ENCODE measurements at places on chromosomes 3 and 15. TPM values are rescaled to one million over a fixed set of nuclear protein-coding genes. Genes with fewer than 3 reads are reported as not detected.

GRCh38 chr15:47727137-47727536 is 9.8 kb downstream of the SEMA6D start:
- no peak overlapping the region for H3K4me3 ChIP-seq
- DNase-seq: no peak
- H3K27ac ChIP-seq: no peak overlapping the region
- peaks cover 12% of the 10 kb centered on the region for H3K4me1 ChIP-seq
- H3K36me3 ChIP-seq: no peaks in the 10 kb centered on the region
- no peaks in the 10 kb centered on the region for H3K27me3 ChIP-seq

DNA sequence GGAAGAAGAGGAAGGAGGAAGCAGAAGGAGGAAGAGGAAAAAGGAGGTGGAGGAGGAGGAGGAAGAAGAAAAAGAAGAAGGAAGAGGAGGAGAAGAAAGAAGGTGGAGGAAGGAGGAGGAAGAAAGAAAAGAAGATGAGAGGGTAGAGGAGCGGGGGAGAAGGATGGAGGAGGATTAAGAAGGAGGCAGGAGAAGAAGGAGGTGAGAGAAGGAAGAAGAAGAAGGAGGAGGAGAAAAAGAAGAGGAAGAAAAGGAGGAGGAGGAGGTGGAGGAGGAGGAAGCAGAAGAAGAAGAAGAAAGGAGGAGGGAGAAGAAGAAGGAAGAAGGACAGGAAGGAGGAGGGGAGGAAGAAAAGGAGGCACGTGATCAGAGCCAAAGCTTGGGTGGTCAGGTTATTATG is 37.3 kb upstream of the PRTG start:
- H3K27me3 ChIP-seq: peaks cover 2% of the 10 kb centered on the region
- no peaks in the 10 kb centered on the region for H3K4me1 ChIP-seq
- no peak overlapping the region for H3K27ac ChIP-seq
- no peak overlapping the region for H3K4me3 ChIP-seq
- no peak for DNase-seq

DNA sequence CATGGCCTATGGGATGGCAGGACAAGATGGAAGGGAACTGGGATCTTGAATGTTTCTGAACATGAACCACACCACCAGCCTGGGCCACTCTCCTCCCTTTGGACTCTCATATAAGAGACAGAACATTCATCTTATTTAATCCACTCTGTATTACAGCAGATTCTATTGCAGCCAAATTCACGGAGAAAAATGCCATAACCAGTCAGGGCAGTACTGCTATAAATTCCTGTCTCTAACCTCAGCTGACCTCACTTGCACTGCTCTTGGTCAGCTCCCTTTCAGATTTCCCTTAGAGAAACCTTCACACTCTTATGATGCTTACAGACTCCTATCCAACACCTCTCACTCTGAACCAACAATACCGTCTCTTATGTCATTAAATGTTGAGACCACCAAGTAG is 101.4 kb downstream of the RYK start:
- H3K4me1 ChIP-seq: peaks cover 6% of the 10 kb centered on the region
- no peaks in the 10 kb centered on the region for H3K36me3 ChIP-seq
- no peak overlapping the region for H3K27ac ChIP-seq
- H3K27me3 ChIP-seq: no peaks in the 10 kb centered on the region

FGF7 gene
- not detected for total RNA-seq

GRCh38 chr3:184765730-184766074 is 46.3 kb upstream of the VPS8 start:
- DNase-seq: no peak
- H3K27me3 ChIP-seq: no peaks in the 10 kb centered on the region
- H3K4me1 ChIP-seq: no peaks in the 10 kb centered on the region
- H3K4me3 ChIP-seq: no peak overlapping the region
- no peak overlapping the region for H3K27ac ChIP-seq

GRAMD2A gene
- total RNA-seq: 0.29 TPM

DNA sequence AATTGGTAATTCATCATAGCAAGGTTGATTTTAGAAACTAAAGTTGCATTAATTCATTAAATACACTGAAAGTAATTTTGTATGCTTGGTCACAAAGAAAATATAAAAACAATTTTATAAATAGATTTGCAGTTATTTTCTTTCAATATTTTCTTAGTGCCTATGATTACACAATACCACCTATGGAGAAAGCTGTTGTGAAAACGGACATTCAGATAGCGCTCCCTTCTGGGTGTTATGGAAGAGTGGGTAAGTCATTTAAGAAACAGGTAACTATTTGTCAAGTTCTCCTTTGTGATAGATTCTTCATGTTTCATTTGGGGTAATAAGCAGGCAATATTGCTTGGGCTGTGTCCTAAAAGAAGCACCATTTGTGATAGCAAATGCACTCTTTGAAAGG is 3.0 kb downstream of the DUT start:
- peaks cover 21% of the 10 kb centered on the region for H3K4me1 ChIP-seq
- H3K27ac ChIP-seq: no peak overlapping the region
- H3K4me3 ChIP-seq: no peak overlapping the region

- no peak overlapping the region for H3K4me3 ChIP-seq
- H3K36me3 ChIP-seq: no peaks in the 10 kb centered on the region
- no peak overlapping the region for H3K27ac ChIP-seq
Measured at GRCh38 chr3:152183473-152183872, 85.3 kb upstream of the MBNL1 start.

DLL4 gene
- 75.8 TPM for total RNA-seq

- H3K27ac ChIP-seq: no peak overlapping the region
- H3K36me3 ChIP-seq: no peaks in the 10 kb centered on the region
- no peak overlapping the region for H3K4me3 ChIP-seq
- no peak for DNase-seq
Measured at GRCh38 chr3:178669758-178670157, 133.5 kb downstream of the KCNMB2 start.

- no peaks in the 10 kb centered on the region for H3K27me3 ChIP-seq
- peak; percentile 86 for DNase-seq
- peaks cover 25% of the 10 kb centered on the region for H3K4me1 ChIP-seq
- no peaks in the 10 kb centered on the region for H3K36me3 ChIP-seq
- H3K4me3 ChIP-seq: no peak overlapping the region
- peak overlapping the region; percentile 59 for H3K27ac ChIP-seq
Measured at GRCh38 chr15:63013052-63013808, 29.3 kb upstream of the TPM1 start.

SLC22A14 gene
- total RNA-seq: not detected

ITIH1 gene
- total RNA-seq: not detected

LIPC gene
- total RNA-seq: not detected

FOXB1 gene
- not detected for total RNA-seq

- peaks cover 22% of the 10 kb centered on the region for H3K4me1 ChIP-seq
- H3K4me3 ChIP-seq: no peak overlapping the region
- H3K36me3 ChIP-seq: no peaks in the 10 kb centered on the region
- no peak for DNase-seq
- H3K27ac ChIP-seq: no peak overlapping the region
Measured at GRCh38 chr15:94682171-94682570, 450.8 kb downstream of the MCTP2 start.

DNA sequence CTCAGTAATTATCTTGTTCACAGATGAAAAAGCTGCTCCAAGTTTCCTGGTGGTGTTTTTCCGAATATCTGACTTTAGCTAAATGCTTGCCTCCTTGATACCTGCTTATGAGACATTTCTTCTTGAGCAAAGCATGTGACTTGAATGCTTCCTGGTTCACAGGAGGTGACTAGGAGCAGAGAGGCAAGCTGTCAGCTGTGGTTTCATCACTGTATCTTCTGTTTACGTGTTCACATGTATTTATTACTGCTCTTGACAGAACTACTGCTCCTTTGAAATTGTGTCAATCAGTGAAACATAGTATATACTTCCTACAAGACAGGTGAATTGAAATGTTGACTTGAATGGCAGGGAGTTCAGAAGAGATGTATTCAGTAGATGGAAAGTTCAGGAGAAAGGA is 8.9 kb upstream of the SPPL2A start:
- no peaks in the 10 kb centered on the region for H3K36me3 ChIP-seq
- no peak for DNase-seq
- H3K4me1 ChIP-seq: no peaks in the 10 kb centered on the region
- H3K27ac ChIP-seq: no peak overlapping the region
- no peak overlapping the region for H3K4me3 ChIP-seq

- H3K27ac ChIP-seq: no peak overlapping the region
- DNase-seq: no peak
- no peaks in the 10 kb centered on the region for H3K4me1 ChIP-seq
- no peaks in the 10 kb centered on the region for H3K27me3 ChIP-seq
- no peak overlapping the region for H3K4me3 ChIP-seq
Measured at GRCh38 chr3:140423146-140423545, 254.7 kb upstream of the TRIM42 start.

DNA sequence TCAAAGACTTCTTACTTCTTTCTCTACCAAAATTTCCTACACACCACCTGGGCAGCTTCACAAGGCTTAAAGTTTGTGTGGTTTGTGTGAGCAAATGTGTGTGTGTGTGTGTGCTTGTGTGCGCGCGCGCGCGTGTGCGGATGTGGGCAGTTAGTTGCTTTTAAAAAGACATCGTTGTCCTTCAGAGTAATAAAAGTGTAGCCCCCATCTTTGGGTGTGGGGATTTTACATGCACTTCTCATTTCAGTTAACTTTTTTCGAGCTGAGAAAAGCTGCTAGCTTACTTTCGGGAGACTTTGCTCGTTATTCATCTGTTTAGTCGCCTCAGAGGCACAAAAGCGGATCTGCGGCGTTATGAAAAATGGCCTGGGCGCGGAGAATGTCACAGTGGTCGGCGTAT is 36.0 kb downstream of the ZIC4 start:
- H3K4me1 ChIP-seq: no peaks in the 10 kb centered on the region
- no peak for DNase-seq
- no peak overlapping the region for H3K4me3 ChIP-seq
- H3K27me3 ChIP-seq: peaks cover 89% of the 10 kb centered on the region
- H3K36me3 ChIP-seq: no peaks in the 10 kb centered on the region
- no peak overlapping the region for H3K27ac ChIP-seq

TP63 gene
- not detected for total RNA-seq

DNA sequence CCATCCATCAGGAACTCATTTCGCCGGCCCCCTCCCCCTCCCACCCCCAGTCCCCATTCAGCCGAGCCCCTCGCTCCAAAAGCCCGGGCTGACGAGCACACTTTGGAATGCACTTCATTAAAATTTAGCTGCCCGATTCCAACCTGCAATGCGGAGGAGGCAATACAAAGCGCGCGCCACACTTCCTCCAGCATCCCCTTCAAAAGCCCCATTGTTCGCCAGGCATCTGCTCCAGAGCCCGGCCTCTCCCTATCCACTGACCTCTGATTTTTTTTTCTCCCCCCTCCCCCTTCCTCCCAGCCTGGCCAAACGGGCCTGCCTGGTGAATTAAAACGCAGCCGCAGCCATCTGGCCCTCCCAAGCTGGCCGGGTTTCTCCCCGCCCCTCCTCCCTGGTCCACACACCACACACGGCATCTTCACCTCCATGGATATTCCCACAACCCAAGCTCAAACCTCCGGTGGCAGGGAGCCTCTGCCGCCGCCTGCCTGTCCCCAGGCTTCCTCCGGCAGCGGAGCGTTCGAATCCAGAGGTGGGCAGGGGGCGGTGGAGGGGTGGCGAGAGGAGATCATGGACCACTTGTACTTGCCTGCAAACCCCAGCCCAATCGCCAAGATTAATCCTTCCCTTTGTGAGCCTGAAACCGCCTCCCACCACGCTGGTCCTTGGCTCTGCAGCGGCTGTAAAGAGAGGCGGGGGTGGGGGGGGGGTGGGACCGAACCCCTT is 441.3 kb downstream of the MAGI1 start:
- peaks cover 18% of the 10 kb centered on the region for H3K27me3 ChIP-seq
- H3K27ac ChIP-seq: no peak overlapping the region
- H3K36me3 ChIP-seq: no peaks in the 10 kb centered on the region
- H3K4me3 ChIP-seq: no peak overlapping the region
- peaks cover 4% of the 10 kb centered on the region for H3K4me1 ChIP-seq

DNA sequence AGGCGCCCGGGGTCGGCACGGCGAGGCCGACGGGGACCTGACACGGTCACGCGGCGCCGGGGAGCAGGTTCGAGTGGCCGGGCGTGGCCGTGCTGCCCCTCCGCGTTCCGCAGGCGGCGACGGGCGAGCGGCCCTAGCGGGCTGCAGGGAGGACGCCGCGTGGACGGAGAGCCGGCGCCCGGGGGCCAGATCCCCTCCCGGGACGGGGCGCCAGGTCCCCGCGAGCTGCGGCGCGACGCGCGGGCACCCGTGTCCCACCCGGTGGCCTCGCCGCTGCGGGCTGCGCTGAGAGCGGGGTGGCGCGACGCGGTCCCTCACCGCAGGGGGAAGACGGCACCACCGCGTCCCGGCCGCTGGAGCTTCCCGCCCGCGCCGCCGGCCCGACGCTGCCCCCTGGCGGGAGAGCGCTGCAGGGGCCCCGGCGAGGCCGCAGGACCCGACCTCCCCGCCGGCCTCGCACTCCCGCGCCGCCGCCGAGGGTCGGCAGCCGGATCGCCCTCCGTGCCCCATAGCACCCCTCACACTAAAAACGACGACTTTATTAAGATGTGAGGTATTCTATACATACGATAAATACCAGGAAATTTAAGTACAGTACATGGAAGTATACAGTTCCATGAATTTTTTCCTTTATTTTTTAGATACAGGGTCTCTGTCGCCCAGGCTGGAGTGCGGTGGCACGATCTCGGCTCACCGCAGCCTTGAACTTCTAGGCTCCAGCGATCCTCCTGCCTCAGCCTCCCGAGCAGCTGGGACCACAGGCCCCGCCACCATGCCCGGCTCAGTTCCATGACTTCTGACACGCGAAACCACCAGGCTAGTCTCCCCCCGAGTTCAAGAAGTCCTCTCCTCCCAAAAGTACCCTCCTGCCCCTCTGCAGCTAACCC is 1.3 kb upstream of the PIGZ start:
- peak overlapping the region; percentile 81 for H3K4me3 ChIP-seq
- H3K27me3 ChIP-seq: peaks cover 2% of the 10 kb centered on the region
- H3K36me3 ChIP-seq: no peaks in the 10 kb centered on the region
- DNase-seq: peak; percentile 57

ATP13A4 gene
- not detected for total RNA-seq

GRCh38 chr3:126112531-126113237 is 28.8 kb upstream of the SLC41A3 start:
- H3K27ac ChIP-seq: no peak overlapping the region
- no peaks in the 10 kb centered on the region for H3K36me3 ChIP-seq
- H3K27me3 ChIP-seq: no peaks in the 10 kb centered on the region
- no peak for DNase-seq

TMED3 gene
- 105 TPM for total RNA-seq

DNA sequence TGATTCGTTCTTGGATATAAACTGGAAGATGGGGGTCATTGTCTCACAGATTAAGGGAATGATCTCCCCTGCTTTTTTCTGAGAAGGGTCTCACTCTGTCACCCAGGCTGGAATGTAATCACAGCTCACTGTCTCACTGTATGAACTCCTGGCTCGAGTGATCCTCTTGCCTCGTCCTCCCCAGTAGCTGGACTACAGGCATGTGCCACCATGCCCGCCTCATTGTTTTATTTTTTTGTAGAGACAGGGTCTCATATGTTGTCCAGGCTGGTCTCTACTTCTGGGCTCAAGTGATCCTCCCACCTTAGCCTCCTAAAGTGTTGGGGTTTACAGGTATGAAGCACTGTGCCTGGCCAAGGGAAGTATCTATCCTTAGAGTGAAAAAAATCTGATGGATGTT is 5.4 kb downstream of the OXSR1 start:
- H3K27me3 ChIP-seq: no peaks in the 10 kb centered on the region
- H3K4me3 ChIP-seq: no peak overlapping the region
- peaks cover 4% of the 10 kb centered on the region for H3K4me1 ChIP-seq
- no peaks in the 10 kb centered on the region for H3K36me3 ChIP-seq

- H3K4me3 ChIP-seq: no peak overlapping the region
- peaks cover 5% of the 10 kb centered on the region for H3K36me3 ChIP-seq
- H3K27ac ChIP-seq: no peak overlapping the region
Measured at GRCh38 chr3:37148208-37148607, 26.2 kb downstream of the LRRFIP2 start.

PRR20G gene
- not detected for total RNA-seq

LRRC49 gene
- total RNA-seq: 6.6 TPM
